NCI-H524 treated with DMSO at 0.1 percent for 48 hours (cell line): ENCODE measurements at places on chromosomes 13 and 19.

DNA sequence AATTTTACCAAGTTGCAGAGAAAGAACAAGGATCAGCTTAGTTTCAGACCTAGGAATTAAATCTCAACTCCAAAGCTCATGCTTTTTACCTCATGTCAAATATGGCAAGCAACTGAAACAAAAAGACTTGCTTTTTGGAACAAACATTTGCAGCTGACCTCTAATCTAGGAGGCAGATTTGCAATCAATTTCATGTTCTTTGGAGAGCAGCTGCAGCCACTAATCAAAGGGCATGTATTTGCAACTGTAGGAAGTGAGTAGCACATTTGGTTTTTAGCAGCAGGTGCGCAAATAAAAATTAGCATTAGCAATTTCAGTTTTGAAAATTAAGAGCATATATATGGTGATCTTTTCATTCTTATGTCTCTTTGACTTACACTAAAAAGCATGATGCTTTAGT is 459.3 kb upstream of the SLC10A2 start:
- no peak for DNase-seq

DNA sequence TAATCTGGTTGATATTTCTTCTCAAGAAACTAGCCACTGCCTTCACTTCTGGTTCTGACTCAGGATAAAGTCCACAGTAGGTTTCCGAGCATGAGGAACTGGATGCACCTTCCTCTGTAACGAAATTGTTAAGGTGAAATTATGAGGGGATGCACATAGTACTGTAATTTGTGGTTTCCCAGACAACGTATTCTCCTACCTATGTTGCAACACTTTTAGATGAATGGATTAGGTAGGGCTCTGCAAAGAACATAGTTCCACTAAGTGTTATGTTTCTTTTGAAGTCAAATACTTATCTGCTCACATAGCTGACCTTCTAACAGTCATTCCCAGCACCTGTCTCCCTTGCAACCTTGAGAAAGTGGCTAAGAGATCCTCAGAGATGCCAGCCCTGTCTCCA is 5.7 kb upstream of the ZC3H13 start:
- no peak for DNase-seq

DNA sequence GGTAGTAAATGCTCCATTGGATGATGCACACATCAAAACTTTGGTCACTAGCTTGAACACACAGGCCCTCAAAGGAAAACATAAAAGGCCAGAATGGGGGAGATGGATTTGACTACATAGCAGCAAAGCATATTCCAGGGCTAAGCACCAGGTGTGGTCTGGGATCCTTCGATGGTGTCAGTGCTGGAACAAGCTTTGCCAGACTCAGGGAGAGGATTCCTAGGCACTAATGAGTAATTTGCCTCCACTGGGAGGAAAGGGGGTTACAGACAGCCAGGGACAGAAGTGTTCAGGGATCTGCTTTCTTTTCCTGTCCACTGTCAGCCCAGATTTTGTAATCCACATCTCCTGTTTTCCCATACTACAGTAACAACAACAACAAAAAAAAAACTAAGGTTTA is 157.2 kb upstream of the OBI1 start:
- no peak for DNase-seq

- no peak for DNase-seq
These were observed 55.0 kb upstream of the TM9SF2 start for GRCh38 chr13:99446242-99446641.

DNA sequence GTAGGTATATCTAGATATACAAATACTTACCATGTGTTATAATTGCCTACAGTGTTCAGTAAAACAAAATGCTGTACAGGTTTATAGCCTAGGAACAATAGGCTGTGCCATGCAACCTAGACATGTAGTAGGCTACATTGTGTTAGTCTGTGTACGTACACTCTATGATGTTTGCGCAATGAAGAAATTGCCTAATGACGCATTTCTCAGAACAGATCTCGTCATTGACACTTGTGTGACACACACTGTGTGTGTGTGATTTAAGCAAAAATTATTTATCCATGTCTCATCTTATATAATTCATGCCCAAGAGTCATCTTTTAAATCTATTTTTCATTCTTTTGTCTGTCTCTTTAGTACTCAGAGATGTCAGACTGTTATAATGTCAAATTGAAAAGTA is 1888.8 kb upstream of the PCDH20 start:
- no peak for DNase-seq

DNA sequence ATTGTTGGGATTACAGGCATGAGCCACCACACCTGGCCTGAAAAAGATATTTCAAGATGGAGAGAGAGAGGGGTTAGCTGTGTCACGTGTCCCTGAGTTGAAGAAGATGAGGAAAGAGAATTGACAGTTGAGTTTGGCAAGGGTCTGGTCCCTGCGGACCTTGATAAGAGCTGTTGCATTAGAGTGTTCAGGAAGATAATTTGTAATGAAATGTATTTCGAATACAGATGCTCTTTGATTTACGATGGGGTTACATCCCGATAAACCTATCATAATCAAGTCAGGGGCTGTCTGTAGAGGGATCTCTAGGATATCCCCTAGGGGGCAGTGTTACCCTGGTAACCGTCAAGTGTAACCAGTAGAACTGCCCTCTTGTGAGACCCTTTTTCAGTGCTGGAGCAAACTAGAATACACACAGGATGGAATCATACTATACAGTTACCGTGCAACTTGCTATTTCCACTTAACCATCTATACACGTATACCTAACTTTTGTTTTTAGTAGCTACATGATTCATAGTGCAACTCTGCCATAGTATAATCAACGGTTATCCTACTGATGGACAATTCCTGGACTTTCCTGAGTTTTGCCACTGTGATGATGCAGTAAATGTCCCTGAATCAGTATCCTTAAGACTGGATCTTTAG is 1.5 kb upstream of the ELOF1 start:
- DNase-seq, result peak; percentile 72

DNA sequence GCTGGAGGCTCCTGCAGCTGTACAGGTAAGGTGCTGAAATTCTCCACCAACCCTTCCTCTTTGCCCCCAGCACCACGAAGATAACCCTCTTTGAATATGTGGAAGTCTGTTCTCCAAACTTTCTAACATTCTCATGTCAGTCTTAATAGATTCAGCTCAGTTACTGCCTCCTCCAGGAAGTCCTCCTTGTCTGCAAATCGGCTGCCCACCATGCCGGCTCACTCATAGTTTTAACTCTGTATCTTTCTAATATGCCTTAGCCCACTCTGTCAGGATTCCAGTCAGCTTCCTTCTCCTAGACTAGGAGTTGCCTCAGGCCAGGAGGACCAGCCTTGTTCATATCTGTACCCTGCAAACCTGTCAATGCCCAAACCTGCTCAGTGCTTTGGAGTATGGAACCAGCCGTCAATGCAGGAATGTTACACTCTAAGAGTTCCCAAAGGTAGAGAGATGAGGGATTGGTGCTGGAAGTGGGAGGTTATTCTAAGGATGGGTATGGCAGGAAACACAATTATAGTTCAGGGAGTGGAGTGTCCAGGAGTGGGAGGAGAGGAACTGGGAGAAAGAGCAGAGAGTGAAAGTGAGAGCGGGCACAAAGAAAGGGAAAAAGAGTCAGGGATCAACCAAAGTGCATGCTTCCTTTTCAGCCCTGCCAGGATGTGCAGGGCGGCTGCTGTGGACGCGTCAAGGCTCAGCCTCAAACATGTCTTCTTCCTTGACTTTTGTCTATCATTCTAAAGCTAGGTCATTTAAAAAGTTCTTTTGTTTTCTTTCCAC is 38.0 kb upstream of the ALOX5AP start:
- no peak for DNase-seq

- no peak for DNase-seq
These were observed 56.2 kb downstream of the DHRS12 start for GRCh38 chr13:51747438-51748434.

GRCh38 chr13:112893207-112893569 is 75.8 kb upstream of the MCF2L start:
- no peak for DNase-seq

- DNase-seq, result no peak
These were observed 9.8 kb upstream of the STK24 start for GRCh38 chr13:98586400-98587345.

GRCh38 chr13:26012995-26013394 is 38.8 kb downstream of the SHISA2 start:
- DNase-seq, result no peak

GRCh38 chr13:75079226-75079625 is 402.7 kb downstream of the TBC1D4 start:
- no peak for DNase-seq

DNA sequence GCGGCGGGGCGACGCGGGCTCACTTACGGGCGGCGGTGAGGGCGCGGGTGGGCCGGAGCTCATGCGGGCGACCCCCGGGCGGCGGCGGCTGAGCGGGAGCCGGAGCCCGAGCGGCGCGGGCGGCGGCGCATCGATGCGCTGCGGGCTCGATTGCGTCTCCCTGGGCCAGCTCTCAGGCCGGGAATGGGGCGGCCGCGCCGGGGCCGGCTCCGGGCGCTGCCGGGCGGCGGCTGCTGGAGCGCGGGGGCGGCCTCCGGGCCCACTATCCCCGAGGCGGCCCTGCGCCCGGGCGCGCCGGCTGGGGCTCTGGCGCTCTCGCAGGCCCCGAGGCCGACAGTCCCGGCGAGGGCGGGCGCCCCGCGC is 1.4 kb upstream of the TSHZ3 start:
- no peak for DNase-seq

DNA sequence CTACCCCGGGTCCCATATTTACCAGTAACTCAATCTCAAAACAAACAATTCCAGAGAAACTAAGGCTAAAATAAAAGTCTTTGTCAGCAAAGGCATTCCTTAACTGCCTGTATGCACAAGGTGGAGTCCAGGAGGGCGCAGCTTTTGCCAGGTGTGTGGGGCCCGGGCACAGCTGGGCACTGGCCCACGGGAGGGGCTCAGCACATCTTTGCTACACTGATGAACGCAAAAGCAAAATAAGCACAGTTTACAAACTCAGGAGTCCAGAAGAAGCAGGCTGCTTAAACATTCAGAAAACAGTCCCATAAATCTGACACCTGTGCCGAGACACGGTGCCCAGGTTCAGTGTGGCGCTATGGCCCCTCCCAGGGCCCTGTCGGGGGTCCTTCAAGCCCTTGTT is 70.8 kb downstream of the SLC7A1 start:
- DNase-seq, result no peak

DNA sequence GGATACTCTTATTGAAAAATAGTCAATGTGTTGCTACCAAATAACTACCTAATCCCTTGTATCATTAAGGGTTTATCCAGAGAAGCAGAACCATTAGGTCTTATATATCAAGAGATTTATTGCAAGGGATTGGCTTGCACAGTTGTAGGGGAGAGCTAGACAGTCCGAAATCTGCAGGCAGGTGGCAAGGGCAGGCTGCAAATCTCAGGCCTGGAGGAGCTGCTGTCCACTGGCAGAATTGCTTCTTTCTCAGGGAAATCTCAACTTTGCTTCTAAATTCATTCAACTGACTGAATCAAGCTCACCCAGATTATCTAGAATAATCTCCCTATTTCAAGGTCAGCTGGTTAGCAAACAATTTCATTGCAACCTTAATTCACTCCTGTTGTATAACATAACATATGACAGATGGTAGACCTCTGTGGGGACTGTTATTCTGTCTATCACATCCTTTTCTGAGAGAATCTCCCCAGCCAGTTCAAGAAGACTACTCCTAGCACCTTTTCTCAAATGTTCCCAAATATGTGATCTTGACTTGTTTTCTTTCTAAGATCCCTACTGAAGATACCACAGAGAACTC is 194.2 kb downstream of the NHLRC3 start:
- DNase-seq, result no peak

DNA sequence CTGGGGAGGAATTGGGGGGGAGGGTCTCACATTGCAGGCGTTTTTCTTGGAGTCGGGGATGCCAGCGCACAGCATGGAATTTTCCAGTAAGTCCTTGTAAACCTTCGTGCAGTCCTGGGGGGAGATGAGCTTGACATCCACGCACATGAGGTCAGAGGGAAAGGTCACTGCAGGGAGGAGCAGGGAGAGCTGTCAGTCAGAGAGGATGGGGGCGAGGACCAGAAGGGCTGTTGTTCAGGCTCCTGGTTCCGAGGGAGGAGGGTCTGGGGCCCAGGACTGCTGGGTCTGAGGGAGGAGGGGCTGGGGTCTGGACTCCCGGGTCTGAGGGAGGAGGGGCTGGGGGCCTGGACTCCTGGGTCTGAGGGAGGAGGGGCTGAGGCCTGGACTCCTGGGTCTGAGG is 4.0 kb downstream of the KLK7 start:
- no peak for DNase-seq

DNA sequence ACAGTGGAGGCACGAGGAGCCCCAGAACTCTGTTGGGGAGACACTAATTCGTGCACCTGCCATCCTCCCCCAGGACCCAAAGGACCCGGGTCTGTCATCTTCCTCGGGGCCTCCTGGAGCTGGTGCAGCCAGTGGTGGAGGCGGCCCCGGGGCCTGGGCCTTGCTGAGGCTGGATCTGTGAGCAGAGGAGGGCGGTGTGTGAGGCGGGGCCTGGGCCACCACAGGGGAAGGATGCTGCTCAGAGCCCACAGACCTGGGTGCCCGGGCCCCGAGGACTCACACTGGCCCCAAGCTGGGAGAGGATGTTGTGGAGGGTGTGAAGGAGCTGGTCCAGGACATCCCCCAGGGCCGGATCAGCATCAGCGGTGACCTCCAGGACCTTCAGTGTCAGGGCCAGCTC is 8.3 kb downstream of the IFNL3 start:
- no peak for DNase-seq

GRCh38 chr13:101065329-101065728 is 351.0 kb downstream of the NALCN start:
- DNase-seq, result no peak

- DNase-seq, result no peak
These were observed 5.7 kb downstream of the PTPRS start for GRCh38 chr19:5334824-5335500.

- no peak for DNase-seq
These were observed at the start of gene ZNF580 for GRCh38 chr19:55640577-55641425. ZNF580 (plus strand) TSS chr19:55641002; CDS start chr19:55642509, 1,507 bp downstream.

DNA sequence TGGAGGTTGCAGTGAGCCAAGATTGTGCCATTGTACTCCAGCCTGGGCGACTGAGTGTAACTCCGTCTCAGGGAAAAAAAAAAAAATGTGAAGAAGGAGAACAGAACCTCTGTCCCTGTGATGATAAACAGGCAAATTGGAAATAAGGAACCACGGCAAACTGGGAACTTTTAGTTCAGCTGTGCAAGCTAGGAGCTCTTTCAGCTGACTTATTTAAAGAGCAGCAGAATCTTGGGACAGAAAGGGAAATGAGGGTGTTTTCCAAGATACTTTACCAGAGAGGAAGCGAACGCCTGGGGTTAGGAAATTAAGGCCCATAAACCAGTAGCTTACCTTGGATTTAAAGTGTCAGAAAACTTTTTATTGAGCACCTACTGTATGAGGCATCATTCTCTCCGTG is 3.0 kb upstream of the UPF1 start:
- DNase-seq, result no peak

GRCh38 chr19:5172859-5173630 is 167.6 kb downstream of the PTPRS start:
- no peak for DNase-seq

DNA sequence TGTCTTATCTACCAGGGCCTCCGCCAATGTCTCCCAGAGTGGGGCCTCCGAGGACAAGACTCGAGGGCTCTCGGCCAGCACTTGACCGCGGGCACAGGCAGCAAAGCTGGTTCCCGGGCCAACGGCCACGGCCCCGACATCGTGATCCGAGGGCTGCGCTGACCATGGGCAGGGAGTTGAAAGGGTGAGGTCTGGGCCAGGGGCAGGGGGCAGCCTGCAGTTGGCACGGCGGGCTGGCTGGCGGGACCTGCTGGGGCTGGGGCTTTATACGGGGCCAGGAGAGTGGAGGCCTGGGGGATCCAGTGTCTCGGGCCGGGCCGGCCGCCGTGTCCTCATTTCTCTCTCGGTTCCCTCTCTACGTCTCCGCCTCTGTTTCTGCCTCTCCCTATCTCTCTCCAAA is 9.8 kb upstream of the LINGO3 start:
- DNase-seq, result no peak
